ENCODE measurements at places on chromosomes 2 and 18.

DNA sequence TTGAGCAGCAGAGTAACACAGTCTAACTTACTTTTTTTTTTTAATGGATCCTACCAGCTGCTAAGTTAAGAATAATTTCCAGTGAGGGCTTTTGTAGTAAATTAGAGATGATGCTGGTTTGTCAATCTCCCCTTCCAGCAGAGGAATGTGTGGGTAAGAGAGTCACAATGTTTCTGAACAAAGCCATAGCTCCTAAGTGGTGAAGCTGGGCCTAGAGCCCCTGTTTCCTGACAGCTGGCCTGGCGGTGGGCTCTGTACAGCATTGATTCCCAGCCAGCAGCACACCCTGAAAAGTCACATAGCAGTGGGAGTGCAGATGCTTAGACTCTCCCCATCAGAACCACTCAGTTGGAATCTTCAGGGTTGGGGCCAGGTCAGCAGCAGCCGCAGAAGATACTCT lies 24.4 kb downstream of the CAPG start:
- DNase-seq = no peak

DNA sequence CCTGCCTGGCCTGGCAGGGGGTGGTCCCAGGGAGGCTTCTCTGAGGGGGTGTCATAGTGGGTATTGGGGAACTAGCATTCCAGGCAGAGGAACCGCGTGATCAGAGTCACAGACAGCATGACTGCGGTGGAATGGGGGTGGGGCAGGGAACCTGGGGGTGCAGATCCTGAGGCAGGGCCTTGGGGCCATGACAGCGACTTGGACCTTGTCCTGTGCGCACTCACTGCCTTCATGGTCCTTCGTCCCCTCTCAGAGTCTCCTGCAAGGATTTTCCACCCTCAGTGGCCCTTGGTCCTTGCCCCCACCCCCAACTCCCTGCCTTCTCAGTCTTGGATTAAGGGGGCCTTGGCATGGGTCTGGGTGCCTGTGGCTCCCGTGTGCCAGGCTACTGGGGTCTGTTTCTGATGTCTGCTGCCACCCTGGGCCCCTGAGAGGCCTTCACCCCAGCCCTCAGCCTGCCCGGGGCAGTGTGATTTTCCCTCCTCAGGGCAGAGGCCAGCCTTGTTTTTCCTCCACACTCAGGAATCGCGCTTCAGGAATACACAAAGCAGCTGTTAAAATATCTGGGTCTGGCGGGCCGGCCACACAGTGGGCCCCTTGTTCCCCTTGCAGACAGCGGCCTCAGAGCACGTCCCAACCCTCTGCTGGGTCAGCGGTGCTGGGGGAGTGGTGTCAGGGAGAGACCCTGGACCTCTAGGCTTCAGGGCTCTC lies 51.6 kb downstream of the GLI2 start:
- no peak for DNase-seq

DNA sequence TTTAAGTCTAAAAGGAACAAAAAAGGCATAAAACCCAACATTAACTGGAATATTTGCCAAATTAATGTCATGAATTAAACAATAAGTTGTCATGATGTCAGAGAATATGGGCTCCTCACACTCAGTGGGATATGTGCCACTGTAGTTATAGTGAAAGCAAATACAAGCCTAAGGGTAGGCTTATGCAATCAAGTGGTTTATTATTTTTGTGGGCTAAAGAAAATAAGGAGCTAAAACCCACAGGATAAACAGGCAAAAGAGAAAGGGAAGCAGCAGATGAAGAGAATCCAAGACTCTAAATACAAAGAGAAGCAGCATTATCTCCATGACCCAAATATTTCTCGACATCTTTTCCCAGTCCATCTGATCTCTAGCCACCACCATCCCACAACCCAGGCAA lies 17.5 kb downstream of the YWHAQ start:
- DNase-seq = no peak

DNA sequence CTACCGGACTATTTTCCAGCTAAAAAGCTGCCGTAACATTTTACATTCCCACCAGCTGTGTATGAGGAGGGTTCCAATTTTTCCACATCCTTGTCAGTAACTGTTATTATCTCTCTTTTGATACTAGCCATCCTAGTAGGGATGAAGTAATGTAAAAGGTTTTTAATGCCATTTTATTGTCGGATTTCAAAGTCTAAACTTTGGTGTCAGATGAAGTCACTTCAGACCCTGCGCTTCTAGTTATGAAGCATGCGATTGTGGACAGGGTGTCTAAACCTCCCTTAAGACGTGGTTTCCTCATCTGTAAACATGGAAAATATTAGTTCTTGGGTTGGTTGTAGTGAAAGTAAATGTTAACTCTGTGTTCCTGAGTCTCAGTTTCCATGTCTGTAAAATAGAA lies 4.7 kb downstream of the DGKD start:
- DNase-seq = peak; percentile 22

- DNase-seq = no peak
Observed at GRCh38 chr2:178908810-178909209, 101.6 kb upstream of the TTN start.

GRCh38 chr2:223418131-223418530 lies 184.0 kb downstream of the SCG2 start:
- DNase-seq = no peak

DNA sequence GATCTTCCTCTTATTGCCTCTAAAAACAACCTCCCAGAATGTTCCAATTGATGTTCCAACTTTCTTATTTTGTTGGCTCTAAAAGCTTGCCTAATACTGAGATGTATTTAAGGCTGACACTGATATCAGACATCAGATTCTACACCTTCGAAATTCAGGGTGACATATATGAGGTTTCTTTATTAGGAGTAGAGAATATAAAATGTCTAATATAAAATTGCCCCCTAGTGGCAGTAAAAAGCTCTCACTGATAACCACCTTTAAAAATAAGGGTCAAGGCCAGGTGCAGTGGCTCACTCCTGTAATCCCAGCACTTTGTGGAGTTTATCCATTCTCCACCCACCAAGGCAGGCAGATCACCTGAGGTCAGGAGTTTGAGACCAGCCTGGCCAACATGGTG lies 789.7 kb upstream of the SLC39A10 start:
- DNase-seq = no peak

DNA sequence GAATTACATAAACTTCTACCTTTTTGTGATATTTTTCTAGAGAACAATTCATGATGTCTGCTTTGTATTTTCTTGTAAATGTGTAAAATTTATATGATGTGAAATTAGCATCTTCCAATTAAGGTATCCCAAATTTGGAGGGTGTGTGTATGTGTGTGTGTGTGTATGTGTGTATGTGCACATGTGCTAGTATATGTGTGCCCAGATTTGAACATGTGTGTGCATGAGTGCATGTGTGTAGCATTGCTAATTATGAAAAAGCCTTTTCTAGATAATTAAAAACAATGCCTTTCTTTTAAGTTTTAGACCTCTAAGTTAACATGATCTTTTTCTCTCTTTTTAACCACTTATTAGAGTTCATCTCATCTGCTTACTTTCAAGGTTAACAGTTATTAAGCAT lies 208.0 kb upstream of the SPOPL start:
- no peak for DNase-seq

- DNase-seq = no peak
Observed at GRCh38 chr2:50408936-50409335, 623.0 kb downstream of the NRXN1 start.

GRCh38 chr2:98601532-98602132 lies 6.7 kb downstream of the COA5 start:
- DNase-seq = peak; percentile 22

DNA sequence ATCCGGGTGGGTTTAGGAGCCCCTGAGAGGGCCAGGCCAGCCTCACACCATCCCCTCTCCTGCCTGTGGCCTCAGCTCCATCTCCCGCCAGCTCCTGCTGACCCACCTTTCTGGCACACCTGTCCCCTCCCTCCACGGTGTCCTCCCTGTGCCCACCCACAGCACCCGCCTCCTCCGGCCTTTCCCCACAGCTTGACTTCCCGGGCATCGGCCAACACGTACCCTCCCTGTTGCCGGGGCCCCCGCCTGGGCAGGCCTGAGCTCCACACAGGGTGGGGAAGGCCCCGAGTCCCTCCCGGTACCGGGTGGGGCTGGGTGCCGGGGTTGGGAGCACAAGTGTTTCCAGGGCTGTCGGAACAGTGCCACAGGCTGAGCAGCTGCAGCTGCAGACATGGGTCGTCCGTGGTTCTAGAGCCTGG lies 6.5 kb downstream of the GPC1 start:
- no peak for DNase-seq

DNA sequence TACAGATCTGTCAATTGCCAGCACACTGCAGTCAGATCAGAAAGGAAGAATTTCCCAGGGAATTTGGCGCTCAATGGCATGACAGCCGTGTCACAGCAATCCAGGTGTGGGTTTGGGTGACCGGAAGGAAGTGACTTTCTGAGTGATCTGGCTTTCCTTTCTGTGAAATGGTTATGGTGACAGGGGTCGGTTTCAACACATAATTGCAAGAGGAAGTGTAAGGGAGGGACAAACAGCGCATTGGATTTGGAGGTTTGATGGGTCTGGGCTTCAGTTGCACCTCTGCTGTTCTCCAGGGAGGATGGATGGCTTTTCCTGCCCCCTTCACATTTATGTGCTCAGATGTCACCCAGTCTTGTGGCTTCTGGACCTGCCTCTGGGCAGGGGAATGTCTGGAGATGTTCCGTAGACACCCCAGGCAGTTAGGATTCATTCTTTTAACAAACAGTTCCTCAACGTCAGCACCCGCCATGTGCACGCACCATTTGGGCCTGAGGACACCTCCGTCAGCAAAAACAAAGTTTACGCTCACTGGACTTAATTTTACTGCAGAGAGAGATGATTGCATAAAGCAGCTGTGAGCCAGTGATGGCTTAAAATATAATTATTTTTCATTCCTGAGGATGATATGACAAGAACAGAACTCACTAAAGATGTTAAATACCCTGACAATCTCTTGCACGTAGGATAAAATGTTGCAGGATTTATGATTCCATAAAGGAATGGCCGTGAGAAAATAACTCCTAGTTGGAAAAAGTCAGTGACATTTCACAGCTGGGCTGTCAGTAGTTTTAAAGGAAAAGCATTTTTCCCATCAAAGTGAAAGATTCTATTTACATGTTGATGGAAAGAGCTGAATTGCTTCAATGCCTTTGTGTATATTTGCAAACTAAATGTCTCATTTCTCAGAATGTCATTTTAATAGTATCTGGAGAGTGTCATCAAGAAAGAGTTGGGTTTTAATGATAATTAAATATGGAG lies 36.9 kb downstream of the MBP start:
- no peak for DNase-seq

DNA sequence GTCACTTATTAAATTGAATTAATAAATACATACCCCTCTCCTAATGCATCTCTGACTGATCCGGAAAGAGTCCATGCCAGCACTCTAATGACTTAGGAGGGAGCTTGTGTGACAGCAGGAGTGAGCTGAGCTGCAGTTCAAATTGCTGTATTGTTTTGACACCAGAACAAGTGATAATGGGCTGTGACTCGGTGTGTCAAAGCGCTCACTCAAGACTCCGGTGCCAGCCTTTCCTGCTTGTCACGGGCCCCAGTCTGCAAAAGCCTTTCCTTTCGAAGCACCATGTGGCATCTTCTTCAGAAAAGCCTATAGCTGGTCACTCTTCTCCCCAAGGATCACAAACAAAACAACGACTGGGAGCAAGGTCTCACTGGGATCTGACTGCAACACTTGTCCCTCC lies 43.3 kb downstream of the SATB2 start:
- no peak for DNase-seq

DNA sequence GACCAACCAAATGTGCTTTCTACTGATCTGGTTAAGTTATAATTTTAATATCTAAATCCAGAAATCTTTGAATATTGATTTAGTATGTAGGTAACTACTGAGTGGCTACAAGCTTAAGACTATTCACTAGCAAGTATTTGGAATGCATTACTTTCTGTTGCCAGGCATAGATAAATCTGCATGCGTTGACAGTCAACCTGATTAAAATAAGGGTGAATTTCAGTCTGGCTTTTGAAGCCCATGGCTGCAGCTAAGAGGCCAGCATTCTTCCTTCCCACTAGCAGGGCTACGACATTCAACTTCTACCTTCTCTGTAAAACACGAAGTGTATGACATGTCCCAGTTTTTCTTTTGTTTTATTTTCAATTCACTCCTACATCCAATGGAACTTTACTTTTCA lies 340.6 kb downstream of the EPHA4 start:
- DNase-seq = no peak

DNA sequence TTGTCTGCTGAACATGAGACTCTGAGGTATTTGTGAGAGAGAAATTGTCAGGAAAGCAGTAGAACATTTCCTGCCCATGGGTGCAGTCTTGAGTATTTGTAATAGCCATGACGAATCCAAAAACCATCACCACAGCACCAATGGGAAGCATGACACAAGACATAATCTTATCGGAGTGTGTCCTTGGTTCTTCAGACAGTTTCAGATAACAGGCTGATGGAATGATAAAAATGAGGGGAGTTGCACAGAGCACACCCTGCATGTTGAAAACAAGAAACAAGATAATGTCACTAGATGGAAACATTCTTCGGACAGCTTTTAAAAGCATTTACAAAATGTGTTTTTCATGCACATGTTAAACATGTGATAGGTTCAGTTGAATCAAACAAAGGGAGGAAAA lies 56.9 kb downstream of the SLC38A11 start:
- no peak for DNase-seq

GRCh38 chr18:50313873-50314460 lies 26.5 kb upstream of the CXXC1 start:
- no peak for DNase-seq

DNA sequence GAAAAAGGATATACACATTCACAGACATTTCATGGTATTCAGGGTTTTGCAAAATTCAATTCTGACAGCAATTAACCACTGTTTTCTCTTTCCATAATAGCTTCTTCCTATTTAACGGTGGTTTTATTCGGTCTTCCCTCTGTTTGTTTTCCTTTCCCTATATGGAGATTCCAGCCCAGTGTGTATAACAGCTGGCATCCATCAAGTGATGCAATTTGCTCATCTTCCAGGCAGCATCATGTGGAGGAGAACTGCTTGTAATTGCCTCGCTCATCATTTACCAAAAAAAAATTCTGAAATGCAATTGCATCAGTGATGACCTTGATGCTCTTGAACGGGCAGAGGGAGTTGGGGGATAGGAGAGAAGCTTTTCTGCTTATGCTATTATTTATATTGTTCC lies 165.9 kb upstream of the PGAP1 start:
- DNase-seq = no peak

DNA sequence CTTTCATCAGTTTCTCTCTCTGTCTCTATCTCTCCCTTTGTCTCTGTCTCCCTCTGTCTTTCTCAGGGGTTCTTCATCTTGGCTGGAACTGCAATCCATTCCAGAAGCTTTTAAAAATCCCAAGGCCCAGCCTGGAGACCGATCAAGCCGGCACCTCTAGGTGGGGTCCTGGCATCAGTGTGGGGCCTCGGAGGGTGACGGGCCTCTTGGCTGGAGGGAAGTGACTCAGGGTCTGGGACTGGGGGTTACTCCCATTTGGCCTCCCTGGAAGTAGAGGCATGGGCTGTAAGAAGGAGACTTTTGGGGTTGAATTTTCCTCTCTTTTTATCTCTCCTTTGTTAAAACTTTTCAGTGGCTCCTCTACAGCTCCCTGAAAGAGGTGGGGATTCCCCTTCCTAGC lies 52.8 kb upstream of the OTOF start:
- no peak for DNase-seq

GRCh38 chr2:3122525-3122924 lies 255.1 kb downstream of the EIPR1 start:
- no peak for DNase-seq

GRCh38 chr2:85653996-85654395 lies 14.0 kb downstream of the SFTPB start:
- DNase-seq = no peak

All from CD4-positive, alpha-beta T cell treated with Interleukin-17A for 1 hour (primary cell).